Stimulated activated CD8-positive, alpha-beta memory T cell treated with anti-CD3 and anti-CD28 coated beads, Interleukin-2, amount 100 ng/mL, for 48 hours (primary cell): ENCODE measurements at places on chromosomes 12 and 14.

GRCh38 chr12:71135812-71136176, 22.0 kb downstream of the TSPAN8 start:
- no peak for DNase-seq

DNA sequence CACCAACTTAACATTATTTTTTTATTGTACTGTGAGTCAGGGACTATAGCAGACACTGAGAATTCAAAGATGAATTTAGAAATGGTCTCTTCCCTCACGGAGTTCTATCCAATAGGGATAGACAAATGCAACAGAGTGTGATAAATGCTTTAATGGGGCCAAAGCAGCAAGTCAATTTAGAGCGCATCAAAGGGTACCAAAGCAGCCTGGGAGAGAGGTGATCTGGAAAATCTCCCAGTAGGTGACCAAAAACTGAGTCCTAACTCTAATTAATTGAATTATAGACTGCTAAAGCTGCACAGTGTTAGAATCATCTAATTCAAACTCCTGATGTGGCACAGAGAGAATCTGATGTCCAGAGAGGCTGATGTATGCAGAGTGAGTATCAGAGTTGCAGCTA, 2.6 kb downstream of the LIN7A start:
- DNase-seq: no peak

GRCh38 chr14:33511851-33512640, 438.8 kb downstream of the EGLN3 start:
- no peak for DNase-seq

GRCh38 chr14:49900973-49901372, 8.1 kb downstream of the ARF6 start:
- no peak for DNase-seq

- DNase-seq: no peak
Measured at GRCh38 chr12:119008691-119009221, 27.4 kb downstream of the SRRM4 start.
